ENCODE measurements at places on chromosomes 4 and X.

DNA sequence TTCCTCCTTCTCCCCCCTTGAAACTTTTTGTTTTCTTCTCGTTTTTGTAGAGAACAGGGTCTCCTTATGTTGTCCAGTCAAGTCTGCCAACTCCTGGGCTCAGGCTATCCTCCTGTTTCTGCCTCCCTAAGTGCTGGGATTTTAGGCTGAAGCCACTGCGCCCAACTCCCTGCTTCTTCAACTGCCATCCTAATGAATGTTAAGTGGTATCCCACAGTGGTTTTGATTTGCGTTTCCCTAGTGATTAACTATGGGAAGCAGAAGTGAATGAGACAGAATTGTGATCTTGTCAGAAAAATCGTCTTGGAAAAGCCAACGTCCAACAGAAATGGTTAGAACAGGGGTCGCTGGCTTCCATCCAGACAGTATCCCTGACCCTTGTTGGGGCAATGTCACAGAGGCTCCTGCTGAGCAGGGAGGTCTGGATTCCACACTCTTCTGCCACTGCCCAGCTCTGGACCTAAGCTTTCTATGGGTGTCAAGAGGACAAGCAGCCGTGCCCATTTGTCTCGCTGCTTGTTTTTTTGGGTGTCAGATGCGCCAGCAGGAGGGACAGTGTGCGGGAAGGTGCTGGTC, 869 bp upstream of the ADD1 start:
- H3K27ac ChIP-seq, result no peak overlapping the region
- no peaks in the 10 kb centered on the region for H3K36me3 ChIP-seq

GRCh38 chr4:156976147-156976546, 4.5 kb upstream of the PDGFC start:
- H3K4me3 ChIP-seq, result no peak overlapping the region
- H3K27ac ChIP-seq, result no peak overlapping the region
- H3K27me3 ChIP-seq, result no peaks in the 10 kb centered on the region
- DNase-seq, result peak; percentile 53
- peaks cover 10% of the 10 kb centered on the region for H3K4me1 ChIP-seq

GRCh38 chr4:2695346-2696060, 60.6 kb downstream of the TNIP2 start:
- no peak for DNase-seq
- no peaks in the 10 kb centered on the region for H3K27me3 ChIP-seq
- H3K27ac ChIP-seq, result no peak overlapping the region
- H3K36me3 ChIP-seq, result peaks cover 9% of the 10 kb centered on the region
- H3K4me3 ChIP-seq, result no peak overlapping the region
- no peaks in the 10 kb centered on the region for H3K4me1 ChIP-seq

- H3K4me3 ChIP-seq, result no peak overlapping the region
- H3K27me3 ChIP-seq, result peaks cover 89% of the 10 kb centered on the region
- H3K4me1 ChIP-seq, result no peaks in the 10 kb centered on the region
- no peak overlapping the region for H3K27ac ChIP-seq
- no peak for DNase-seq
- H3K36me3 ChIP-seq, result no peaks in the 10 kb centered on the region
These were observed 98.1 kb downstream of the MMRN1 start for GRCh38 chr4:89992744-89993143.
